ENCODE measurements at places on chromosomes 2 and 18.

DNA sequence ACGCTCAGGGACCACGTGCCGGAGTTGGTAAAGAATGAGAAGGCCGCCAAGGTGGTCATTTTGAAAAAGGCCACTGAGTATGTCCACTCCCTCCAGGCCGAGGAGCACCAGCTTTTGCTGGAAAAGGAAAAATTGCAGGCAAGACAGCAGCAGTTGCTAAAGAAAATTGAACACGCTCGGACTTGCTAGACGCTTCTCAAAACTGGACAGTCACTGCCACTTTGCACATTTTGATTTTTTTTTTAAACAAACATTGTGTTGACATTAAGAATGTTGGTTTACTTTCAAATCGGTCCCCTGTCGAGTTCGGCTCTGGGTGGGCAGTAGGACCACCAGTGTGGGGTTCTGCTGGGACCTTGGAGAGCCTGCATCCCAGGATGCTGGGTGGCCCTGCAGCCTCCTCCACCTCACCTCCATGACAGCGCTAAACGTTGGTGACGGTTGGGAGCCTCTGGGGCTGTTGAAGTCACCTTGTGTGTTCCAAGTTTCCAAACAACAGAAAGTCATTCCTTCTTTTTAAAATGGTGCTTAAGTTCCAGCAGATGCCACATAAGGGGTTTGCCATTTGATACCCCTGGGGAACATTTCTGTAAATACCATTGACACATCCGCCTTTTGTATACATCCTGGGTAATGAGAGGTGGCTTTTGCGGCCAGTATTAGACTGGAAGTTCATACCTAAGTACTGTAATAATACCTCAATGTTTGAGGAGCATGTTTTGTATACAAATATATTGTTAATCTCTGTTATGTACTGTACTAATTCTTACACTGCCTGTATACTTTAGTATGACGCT lies 5.8 kb downstream of the MYCN start:
- DNase-seq, result no peak

- DNase-seq, result no peak
These were observed 564.3 kb upstream of the FSIP2 start for GRCh38 chr2:185174353-185174752.

DNA sequence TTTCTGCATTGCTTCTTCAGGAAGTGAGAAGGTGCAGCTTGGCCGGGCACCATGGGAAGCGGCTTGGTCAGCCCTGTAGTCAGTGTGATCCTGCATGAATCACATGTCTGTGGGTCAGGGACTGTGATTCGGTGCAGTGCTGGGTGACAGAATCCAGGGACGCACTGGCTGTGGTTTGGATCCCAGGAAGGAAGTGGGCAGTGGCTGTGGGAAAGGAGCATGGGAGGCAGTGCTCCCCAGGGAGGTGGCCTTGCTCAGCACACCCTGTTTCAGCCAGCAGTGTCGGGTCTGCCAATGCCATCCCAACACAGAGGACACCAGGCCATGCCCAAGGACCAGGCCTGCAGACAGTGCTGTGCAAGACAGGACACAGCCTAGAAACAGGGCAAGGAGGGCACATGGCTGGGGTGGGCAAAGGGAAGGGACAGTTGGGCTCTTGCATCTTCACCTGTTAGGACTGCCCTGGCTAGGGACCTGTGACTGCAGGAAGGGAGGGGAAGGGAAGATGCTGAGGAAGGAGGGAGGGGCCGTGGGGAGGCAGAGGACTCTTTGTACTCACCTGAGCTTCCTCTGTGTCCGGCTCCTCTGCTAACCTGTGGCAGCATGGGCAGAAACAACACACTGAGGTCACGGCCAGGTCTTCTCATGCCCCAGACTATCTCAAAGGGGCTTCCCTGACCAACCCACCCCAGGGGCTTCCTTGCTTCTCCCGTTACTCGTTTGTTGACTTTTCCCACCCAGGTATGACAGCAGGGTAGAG lies 37.2 kb upstream of the DNMT3A start:
- DNase-seq, result no peak

- peak; percentile 50 for DNase-seq
These were observed 68.3 kb upstream of the PPM1B start for GRCh38 chr2:44100351-44100750.
